ENCODE measurements at places on chromosomes 11 and 22.

GRCh38 chr11:2588809-2589537 lies 110.8 kb downstream of the KCNQ1OT1 start:
- no peak for DNase-seq

DNA sequence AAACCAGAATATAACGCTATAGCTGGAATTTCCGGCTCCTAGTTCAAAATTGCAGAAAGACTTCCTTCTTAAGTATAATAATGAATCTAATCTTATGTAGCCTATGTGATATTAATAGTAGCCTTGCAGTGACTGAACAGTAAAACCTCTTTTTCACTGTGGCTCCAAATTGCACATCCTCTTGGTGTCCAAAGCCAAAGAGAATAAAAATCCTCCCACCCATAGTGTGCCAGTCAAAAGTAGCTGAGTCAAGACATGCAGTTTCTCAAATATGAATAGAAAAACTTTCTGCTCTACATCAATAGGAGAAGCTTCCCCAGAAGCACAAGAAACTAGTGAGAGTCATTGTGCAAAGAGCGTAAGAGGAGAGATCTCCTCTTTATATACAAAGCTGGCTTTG lies 76.0 kb upstream of the PICALM start:
- no peak for DNase-seq

GRCh38 chr11:114283422-114283821 lies 12.8 kb upstream of the NNMT start:
- no peak for DNase-seq

DNA sequence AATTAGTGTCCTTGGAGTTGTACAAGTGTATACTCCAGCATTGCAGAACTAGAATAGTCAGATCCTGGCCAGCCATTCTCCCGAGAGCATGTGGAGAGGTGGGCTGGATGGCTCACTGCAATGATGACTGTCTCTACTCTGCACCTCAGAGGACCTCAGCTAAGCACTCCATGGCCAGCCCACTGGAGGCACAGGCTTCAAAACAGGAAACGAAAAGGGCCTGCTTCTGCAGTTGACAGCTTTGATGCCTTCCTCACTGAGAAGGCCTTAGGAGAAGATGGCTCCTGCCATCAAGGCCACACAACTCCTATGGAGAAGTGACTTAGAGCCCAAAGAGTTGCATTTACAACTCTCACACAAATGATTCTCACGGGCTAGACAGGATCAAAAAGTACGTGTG lies 9.1 kb downstream of the POLD4 start:
- DNase-seq = no peak

DNA sequence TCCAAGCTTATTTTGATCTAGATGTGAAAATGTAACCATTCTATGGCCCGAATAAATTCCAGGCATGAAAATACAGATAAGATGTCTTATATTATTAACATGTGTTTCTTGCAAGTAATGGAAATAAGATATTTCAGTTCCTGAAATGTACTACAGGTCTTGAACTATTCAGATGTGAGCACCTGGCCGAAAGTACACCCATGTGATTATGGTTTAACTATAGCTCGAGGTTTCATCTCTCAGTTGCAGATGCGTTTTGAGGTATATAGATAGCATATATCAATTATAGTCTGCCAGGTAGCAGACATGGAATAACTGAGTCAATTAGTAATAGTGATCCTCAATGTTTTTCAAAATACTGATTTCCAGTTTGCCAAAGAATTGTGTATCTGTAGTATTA lies 68.3 kb downstream of the DDIAS start:
- no peak for DNase-seq

GRCh38 chr11:12229450-12230229 lies 119.2 kb downstream of the MICAL2 start:
- DNase-seq = peak; percentile 38

GRCh38 chr11:85867751-85868150 lies 12.6 kb downstream of the CCDC83 start:
- DNase-seq = no peak

DNA sequence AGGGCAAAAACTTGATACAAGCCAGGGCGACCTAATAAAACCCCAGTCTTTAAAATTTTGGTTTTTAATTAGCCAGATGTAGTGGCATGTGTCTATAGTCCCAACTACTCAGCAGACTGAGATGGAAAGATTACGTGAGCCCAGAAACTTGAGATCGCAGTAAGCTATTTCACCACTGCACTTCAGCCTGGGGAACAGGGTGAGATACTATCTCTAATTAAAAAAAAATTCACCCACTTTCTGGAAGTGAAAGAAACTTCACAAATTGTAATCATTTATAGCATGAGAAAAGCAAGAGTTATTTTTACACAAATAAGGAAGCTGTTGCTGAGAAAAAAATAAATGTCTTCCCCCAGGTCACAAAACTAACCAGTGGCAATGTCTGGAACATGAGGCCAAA lies 882 bp upstream of the GLYATL2 start:
- DNase-seq = no peak

GRCh38 chr11:76083563-76084451 lies 122.5 kb downstream of the WNT11 start:
- no peak for DNase-seq

DNA sequence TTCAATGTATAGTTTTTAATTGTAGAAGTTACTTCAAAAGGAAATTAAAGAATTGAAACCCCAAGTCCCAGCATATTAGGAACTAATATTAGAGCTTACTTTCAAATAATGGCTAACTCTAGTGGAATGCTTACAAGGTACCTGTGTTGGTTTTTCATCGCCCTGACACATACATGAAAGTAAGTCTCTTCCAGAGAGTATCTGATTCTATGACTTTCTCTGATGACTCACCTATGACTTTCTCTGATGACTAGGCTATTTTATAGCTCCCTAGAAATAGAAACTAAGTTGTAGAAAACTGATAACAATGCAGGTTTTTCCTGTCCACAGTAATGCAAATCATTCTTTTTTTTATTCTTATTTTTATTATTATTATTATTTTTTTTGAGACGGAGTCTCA lies 33.6 kb upstream of the MMP7 start:
- no peak for DNase-seq

DNA sequence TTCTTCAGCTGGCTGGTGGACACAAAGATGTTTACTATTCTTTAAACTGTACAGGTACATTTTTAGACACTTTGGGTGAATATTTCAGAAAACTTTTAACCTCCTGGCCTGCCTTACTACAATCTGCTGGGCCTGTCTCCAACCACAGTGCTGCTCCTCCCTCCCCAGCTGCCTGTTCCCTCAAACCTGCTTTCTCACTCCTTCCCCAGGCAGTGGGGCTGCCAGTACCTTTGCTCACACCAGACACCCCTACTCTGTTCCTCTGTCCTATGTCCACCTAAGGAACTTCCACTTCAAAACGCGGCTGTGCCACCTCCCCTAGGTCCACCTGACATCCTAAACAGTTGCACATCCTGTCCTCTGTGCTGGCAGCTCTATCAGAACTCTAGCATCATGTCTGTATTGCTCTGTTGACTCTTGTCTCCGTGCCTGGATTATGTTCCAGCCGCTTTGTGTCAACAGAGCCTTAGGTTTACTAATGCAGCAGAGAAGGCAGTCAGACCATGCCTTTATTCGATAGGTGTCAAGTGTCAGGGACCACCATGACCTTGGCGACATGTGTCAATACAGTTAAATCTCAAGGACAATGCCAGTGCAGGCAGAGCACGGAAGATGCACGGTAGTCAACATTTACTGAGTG lies 13.4 kb downstream of the ZP1 start:
- no peak for DNase-seq

- no peak for DNase-seq
Observed at GRCh38 chr11:17915500-17916143, 97.2 kb downstream of the SERGEF start.

All from AML-193 (cell line).